ENCODE measurements at places on chromosomes 12 and 14. TPM values are rescaled to one million over a fixed set of nuclear protein-coding genes. Genes with fewer than 3 reads are reported as not detected.

Gene C14orf180
- not detected for total RNA-seq

Gene TSPAN19
- total RNA-seq: not detected

Gene TAS2R13
- 1.2 TPM for total RNA-seq

Gene POTEM
- not detected for total RNA-seq

Gene SLC38A6
- 12.5 TPM for total RNA-seq

Gene TRHDE
- not detected for total RNA-seq

Gene SLC17A8
- total RNA-seq: not detected

Gene ESPL1
- total RNA-seq: 1.2 TPM

Gene MMP19
- not detected for total RNA-seq

Gene C12orf50
- total RNA-seq: not detected

Gene ASCL1
- total RNA-seq: not detected

Gene LBHD2
- total RNA-seq: not detected

Gene TAS2R42
- total RNA-seq: not detected

Gene ADSS1
- 3.2 TPM for total RNA-seq

Gene ALX1
- not detected for total RNA-seq

Gene LRRC10
- not detected for total RNA-seq

Gene SUSD6
- 58.8 TPM for total RNA-seq

Gene KLRC2
- total RNA-seq: 3.0 TPM

Gene THAP2
- total RNA-seq: 8.3 TPM

Gene TSFM
- 15.5 TPM for total RNA-seq

Gene IFNG-AS1
- total RNA-seq: 1.2 TPM

GRCh38 chr12:100443434-100443833, 30.2 kb upstream of the NR1H4 start:
- H3K4me3 ChIP-seq: no peak overlapping the region
- no peak overlapping the region for H3K27ac ChIP-seq
- DNase-seq: no peak
- no peaks in the 10 kb centered on the region for H3K27me3 ChIP-seq

DNA sequence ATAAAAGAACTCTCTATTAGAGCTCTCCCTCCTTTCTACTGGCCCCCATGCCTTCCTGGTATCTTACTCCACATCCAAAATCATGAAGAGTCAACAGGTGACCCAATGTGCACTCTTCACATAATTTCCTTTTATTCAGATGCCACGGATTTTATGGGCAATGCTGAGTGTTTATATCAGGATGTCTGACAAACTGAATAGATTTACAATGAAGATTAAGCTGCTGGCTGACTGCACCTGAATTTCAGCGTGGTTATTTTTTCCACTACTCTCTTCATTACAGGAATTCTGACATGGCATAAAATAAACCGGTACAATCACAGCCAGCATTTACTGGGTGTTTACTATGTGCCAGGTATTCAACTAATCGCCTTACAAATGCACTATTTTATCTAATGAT, 29.4 kb upstream of the CERS5 start:
- H3K36me3 ChIP-seq: peaks cover 3% of the 10 kb centered on the region
- H3K27ac ChIP-seq: no peak overlapping the region
- DNase-seq: no peak
- H3K4me1 ChIP-seq: no peaks in the 10 kb centered on the region
- no peak overlapping the region for H3K4me3 ChIP-seq

- no peak for DNase-seq
- H3K4me1 ChIP-seq: no peaks in the 10 kb centered on the region
- no peaks in the 10 kb centered on the region for H3K36me3 ChIP-seq
Observed at GRCh38 chr14:85663256-85663655, 133.3 kb downstream of the FLRT2 start.

DNA sequence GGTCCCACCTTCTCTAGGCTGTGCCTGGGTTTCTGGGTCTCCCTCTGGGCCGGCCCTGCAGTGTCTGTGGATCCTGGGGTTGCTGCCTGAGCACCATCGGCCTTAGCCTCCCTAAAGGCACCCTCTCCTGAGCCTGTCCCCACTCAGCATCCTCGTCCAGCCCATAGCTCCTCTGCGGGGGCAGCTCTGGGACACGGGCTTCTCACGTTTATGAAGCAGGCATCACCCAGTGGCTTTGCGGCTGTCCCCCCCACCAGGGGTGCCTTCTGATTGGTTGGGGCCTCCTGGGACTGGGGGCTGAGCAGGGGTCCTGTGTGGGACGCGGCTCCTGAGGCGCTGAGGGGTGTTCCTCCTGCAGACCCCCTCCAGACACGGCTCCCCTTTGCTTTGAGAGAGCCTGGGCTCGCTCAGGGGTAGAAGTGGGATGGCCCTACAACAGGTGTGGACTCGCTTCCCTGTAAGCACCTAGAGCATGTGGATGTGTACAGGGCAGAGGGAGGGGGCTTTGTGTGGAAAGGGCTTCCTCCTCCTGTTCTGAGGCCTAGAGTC, 10.7 kb downstream of the ULK1 start:
- peaks cover 35% of the 10 kb centered on the region for H3K4me1 ChIP-seq
- H3K36me3 ChIP-seq: peaks cover 15% of the 10 kb centered on the region
- no peaks in the 10 kb centered on the region for H3K27me3 ChIP-seq
- H3K27ac ChIP-seq: no peak overlapping the region
- no peak for DNase-seq
- no peak overlapping the region for H3K4me3 ChIP-seq

GRCh38 chr14:95195031-95195430, 37.7 kb upstream of the DICER1 start:
- no peaks in the 10 kb centered on the region for H3K4me1 ChIP-seq
- H3K27ac ChIP-seq: no peak overlapping the region
- no peaks in the 10 kb centered on the region for H3K36me3 ChIP-seq
- no peak for DNase-seq
- no peak overlapping the region for H3K4me3 ChIP-seq

DNA sequence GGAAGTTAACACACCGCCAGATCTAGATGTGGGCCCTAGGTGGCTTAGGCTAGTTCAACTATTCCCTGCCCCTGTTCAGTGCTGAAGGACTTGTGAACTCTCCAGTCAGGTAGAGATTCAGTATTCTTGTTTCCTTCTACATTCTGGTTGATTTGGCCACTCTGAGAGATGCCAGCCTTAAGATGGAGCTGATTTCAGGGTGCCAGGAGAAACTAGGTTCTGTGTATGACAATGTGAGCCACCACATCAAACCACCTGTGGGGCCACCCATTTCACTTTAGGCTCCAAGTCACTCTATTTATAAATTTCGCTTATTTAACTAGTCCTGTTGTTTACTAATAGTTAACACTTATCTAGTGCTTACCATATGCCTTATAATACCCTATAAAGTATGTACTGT, 26.0 kb downstream of the FRMD6 start:
- H3K4me1 ChIP-seq: no peaks in the 10 kb centered on the region
- no peaks in the 10 kb centered on the region for H3K36me3 ChIP-seq
- no peak for DNase-seq
- H3K27ac ChIP-seq: no peak overlapping the region
- H3K27me3 ChIP-seq: no peaks in the 10 kb centered on the region
- no peak overlapping the region for H3K4me3 ChIP-seq

- no peak overlapping the region for H3K27ac ChIP-seq
- peaks cover 29% of the 10 kb centered on the region for H3K36me3 ChIP-seq
- no peak for DNase-seq
- H3K4me3 ChIP-seq: no peak overlapping the region
- no peaks in the 10 kb centered on the region for H3K27me3 ChIP-seq
Observed at GRCh38 chr14:77344377-77344996, 23.7 kb downstream of the GSTZ1 start.

DNA sequence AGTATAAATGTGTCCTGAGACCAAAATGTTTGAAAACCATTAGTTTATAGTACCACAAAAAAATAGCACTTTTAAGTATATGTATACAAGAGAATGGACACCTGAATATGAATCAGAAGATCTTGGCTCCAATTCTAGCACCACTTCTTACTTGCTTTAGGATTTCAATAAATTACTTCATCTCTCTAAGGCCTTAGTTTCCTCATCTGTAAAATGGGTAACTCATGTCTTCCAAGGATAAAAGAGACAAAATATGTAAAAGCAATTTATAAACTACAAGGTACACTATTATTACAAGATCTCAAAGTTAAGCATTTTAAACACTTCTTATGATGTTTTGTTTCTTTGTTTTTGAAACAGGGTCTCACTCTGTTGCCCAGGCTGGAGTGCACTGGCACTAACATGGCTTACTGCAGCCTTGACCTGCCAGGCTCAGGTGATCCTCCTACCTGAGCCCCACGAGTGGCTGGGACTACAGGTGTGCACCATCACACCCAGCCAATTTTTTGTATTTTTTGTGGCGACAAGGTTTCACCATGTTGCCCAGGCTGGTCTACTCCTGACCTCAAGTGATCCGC, 9.4 kb downstream of the DUSP16 start:
- no peak for DNase-seq
- H3K4me1 ChIP-seq: no peaks in the 10 kb centered on the region
- no peak overlapping the region for H3K27ac ChIP-seq
- H3K4me3 ChIP-seq: no peak overlapping the region

GRCh38 chr12:130151846-130152245, 10.4 kb upstream of the FZD10 start:
- peaks cover 21% of the 10 kb centered on the region for H3K27me3 ChIP-seq
- no peak overlapping the region for H3K27ac ChIP-seq
- no peak for DNase-seq
- H3K4me1 ChIP-seq: no peaks in the 10 kb centered on the region

DNA sequence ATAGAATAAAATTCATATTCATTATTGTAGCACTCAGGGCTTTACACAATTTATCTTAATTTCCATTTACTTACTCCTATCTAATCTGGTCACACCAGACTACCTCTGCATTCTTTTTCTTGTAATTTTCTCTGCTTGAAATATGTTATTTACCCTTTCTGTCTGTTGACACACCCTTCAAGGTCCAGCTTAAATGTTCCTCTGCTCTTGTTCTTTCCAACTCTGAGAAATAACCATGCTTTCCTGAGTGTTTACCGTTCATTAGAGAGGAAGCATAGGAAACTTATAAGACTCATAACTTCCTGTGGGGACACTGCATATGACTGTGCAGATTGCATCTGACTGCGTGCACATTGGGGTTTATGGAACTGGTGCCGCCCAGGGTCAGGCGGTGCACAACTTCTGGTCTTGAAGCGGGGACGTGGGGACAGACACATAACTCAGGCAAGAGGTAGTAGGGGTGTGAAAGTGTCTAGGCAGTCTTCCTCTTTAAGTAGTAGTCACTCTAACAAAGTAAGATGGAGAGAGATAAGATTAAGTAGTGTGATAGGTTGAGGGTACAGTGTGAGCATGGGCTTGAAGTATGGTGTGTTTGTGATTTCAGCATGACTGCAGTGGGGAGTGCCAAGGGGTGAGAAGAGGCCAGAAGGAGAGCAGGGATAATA, 42.6 kb upstream of the FOXJ2 start:
- no peaks in the 10 kb centered on the region for H3K27me3 ChIP-seq
- peaks cover 10% of the 10 kb centered on the region for H3K4me1 ChIP-seq
- H3K27ac ChIP-seq: peak overlapping the region; percentile 67
- peak; percentile 26 for DNase-seq

- H3K4me1 ChIP-seq: no peaks in the 10 kb centered on the region
- no peaks in the 10 kb centered on the region for H3K36me3 ChIP-seq
- DNase-seq: no peak
- no peak overlapping the region for H3K4me3 ChIP-seq
- H3K27ac ChIP-seq: no peak overlapping the region
Observed at GRCh38 chr12:82996168-82996812, 309.6 kb downstream of the TMTC2 start.

DNA sequence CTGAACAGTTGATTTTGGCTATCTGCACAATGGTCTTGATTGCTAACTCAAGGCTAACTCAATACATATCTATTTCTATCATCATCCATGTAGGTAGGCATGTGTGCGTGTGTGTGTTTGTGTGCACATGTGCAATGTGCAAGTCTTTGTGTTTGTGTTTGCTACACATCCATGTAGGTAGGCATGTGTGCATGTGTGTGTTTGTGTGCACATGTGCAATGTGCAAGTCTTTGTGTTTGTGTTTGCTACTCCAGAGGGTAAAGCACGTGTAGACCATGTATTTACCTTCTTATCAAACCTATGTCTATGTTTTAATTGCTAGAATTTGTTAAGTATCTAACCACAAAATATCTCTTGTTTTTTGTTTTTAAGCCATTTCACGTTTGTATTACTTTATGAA, 962.6 kb downstream of the LRFN5 start:
- no peak for DNase-seq
- H3K36me3 ChIP-seq: no peaks in the 10 kb centered on the region
- no peak overlapping the region for H3K27ac ChIP-seq
- no peaks in the 10 kb centered on the region for H3K27me3 ChIP-seq
- H3K4me1 ChIP-seq: no peaks in the 10 kb centered on the region

- peaks cover 4% of the 10 kb centered on the region for H3K4me1 ChIP-seq
- peaks cover 19% of the 10 kb centered on the region for H3K27me3 ChIP-seq
- no peak within 1 kb of the TSS for H3K4me3 ChIP-seq
- no peaks in the 10 kb centered on the region for H3K36me3 ChIP-seq
- no peak within 1 kb of the TSS for H3K27ac ChIP-seq
Observed at GRCh38 chr12:46825591-46826414, at the start of gene SLC38A4. Gene SLC38A4, minus strand, starts transcription at chr12:46825997. Its CDS starts 32,926 bp downstream, at chr12:46793071.

DNA sequence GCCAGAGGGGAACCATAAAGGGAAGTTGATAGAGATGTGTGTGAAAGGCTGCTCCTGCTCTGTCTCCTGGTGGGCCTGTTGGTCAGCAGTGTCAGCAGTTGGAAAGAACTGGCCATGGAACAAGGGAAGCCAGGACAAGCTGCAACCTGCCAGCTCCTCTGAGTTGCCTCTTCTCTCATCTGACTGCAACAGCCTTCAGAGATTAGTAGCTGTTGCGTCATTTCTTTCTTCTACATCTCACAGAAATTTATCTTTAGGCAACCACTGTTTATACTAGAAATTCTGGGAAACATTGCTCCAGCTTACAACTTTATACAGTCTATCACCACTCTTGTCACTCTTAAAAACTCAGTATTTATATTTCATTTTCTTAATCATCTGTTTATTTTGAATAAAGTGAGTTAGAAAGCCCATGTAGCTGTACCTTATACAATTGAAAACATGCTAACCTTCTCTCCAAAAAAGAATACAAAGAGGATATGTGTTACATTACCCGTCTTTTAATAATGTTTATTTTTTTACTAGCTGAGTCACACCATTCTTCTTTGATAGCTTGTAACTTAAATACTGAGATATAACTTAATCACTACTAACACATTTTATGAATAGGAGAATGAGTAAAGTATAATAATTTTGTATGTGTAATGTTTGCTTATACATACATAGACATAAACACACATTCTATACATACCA, 224.2 kb downstream of the LRFN5 start:
- no peaks in the 10 kb centered on the region for H3K4me1 ChIP-seq
- H3K4me3 ChIP-seq: no peak overlapping the region
- H3K27me3 ChIP-seq: no peaks in the 10 kb centered on the region

DNA sequence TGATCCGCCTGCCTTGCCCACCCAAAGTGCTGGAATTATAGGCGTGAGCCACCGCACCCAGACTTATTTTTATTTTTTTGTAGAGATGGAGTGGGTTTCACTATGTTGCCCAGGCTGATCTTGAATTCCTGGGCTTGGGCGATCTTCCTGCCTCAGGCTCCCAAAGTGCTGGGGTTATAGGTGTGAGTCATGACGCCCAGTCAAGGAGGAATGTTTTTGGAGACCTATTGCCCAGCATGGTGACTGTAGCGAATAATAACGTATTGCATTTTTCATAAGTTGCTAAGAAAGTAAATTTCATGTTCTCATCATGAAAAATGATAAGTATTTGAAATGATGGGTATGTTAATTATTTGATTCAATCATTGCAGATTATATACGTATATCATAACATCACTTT, 46.5 kb downstream of the TEAD4 start:
- H3K27me3 ChIP-seq: peaks cover 12% of the 10 kb centered on the region
- no peaks in the 10 kb centered on the region for H3K4me1 ChIP-seq
- H3K36me3 ChIP-seq: no peaks in the 10 kb centered on the region
- no peak overlapping the region for H3K27ac ChIP-seq
- DNase-seq: no peak
- no peak overlapping the region for H3K4me3 ChIP-seq
